ENCODE measurements at places on chromosomes 5 and 9.

- no peak for DNase-seq
Measured at GRCh38 chr9:107361816-107362215, 78.7 kb downstream of the RAD23B start.

DNA sequence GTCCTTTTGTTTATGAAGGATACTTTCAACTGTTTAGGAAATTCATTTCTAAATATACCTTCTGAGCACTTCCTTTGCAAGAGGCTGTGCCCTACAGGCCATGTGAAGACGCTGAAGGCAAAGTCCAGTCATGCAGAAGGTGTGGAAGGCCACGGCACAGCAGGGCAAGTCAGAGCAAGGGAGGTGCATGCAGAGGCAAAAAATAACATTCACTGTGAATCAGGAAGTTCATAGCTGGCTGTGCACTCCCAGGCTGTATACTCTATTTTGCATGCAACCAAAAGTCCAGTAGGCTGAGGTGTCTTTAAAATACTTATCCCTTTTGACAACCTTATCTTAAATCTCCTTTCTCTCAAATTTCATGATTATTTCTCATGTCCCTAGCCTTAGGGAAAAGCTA is 50.3 kb downstream of the GNAQ start:
- peak; percentile 29 for DNase-seq

DNA sequence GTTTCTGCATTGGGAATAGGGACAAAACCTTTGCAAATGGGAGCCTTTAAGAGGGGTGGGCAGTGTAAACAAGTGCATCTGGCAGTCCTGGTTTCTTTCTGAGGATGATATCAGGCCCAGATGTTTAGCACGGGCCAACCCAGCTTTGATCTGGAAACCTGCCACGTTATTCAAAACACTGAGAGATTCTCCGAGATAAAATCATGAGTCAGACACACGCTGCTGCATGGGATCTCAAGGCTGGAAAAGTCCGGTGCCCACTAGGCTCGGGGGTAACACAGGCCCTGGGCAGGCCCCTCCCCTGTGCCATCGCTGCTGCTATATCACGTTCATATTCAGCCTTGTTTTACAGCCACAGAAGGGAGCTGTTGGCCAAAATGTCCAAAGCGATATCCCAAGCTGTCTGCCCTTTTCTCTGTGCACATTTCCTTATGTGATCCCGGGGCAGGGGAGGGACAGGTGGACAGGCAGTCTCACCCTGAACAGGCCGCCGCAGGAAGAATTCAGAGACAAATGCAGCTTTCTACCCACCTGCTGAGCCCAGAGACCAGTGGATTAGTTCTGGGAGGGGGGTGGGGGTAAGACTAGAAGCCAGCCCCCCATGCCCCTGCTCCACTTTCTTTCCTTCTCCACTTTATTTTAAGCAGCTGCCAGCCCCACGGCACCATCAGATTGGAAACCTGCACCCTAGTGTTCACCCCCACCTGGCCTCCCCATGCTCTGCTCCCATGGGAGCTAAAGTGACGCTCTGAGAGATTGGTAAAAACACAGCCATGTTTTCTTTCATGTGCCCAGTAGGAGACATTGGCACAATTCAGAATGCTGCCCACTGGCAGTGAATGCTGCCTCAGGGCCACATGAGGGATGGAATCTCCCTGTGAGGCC is 63.1 kb downstream of the TMOD1 start:
- DNase-seq: no peak

DNA sequence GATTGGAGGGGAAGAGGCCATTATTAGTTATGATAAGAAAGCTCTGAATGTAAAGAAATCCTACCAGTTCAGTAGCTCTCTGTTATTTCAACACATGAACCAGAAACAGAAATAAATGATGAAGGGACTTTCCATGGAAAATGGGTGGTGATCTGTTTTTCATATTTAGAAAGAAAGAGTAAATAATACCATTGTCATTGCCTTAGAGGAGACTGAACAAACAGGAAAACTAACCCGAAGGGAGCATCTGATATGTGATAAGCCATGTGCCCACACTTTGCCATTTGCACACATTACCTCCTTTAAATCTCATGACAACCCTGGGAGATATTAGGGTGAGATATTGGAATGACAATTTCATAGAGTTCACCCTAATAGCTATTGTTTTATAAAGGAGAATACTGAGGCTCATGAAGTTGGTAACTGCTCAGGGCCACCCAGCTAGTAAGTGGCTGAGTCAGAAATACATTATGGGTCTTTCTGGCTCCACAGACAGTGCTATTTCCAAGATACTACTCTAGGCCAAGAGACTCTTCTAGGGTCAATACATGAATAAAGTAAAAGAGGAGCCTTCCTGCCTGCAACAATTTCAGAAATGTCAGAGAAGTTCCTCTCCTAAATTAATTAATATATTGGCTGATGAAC is 111.0 kb upstream of the SLIT3 start:
- no peak for DNase-seq

GRCh38 chr5:17222664-17223063 is 5.2 kb downstream of the BASP1 start:
- no peak for DNase-seq

- peak; percentile 17 for DNase-seq
Measured at GRCh38 chr5:128424646-128425045, 113.4 kb downstream of the FBN2 start.

GRCh38 chr5:144335561-144335960 is 164.9 kb downstream of the KCTD16 start:
- DNase-seq: no peak
